ENCODE measurements at places on chromosomes 16 and 17. TPM values are rescaled to one million over a fixed set of nuclear protein-coding genes. Genes with fewer than 3 reads are reported as not detected.

EXOSC6 gene
- total RNA-seq, result 18.8 TPM

TMEM95 gene
- not detected for total RNA-seq

MEIOB gene
- 1.7 TPM for total RNA-seq

CLEC3A gene
- not detected for total RNA-seq

NTN1 gene
- total RNA-seq, result 0.37 TPM

GCGR gene
- 0.35 TPM for total RNA-seq

TMEM204 gene
- not detected for total RNA-seq

Data from A549 treated with ZK216348 at 1 μM for 4 hours (cell line).